Kidney glomerular epithelial cell (primary cell): ENCODE measurements at places on chromosomes 7 and 10.

DNA sequence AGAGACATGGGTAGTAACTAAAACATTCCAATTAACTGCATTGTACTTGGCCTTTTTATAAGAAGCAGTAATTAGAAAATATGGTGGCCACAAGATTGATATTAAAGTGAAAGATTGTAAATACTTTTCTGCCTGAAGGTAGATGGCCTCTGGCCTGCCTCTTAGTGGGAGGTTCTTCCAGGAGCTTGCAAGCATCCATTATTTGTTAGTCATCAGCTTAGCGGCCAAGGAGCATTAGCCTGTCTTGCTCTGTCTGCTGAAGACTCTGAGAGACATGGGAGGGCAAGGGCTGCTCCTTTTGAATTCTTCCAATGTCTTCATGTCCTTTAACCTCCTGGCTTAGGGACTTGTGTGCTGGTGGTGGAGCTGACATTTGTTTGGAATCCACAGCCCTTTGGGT lies 80.4 kb downstream of the TCF7L2 start:
- DNase-seq, result peak; percentile 20

- no peak for DNase-seq
Observed at GRCh38 chr10:110643035-110643652, 992 bp upstream of the RBM20 start.

GRCh38 chr7:8212638-8213037 lies 49.3 kb downstream of the ICA1 start:
- no peak for DNase-seq

DNA sequence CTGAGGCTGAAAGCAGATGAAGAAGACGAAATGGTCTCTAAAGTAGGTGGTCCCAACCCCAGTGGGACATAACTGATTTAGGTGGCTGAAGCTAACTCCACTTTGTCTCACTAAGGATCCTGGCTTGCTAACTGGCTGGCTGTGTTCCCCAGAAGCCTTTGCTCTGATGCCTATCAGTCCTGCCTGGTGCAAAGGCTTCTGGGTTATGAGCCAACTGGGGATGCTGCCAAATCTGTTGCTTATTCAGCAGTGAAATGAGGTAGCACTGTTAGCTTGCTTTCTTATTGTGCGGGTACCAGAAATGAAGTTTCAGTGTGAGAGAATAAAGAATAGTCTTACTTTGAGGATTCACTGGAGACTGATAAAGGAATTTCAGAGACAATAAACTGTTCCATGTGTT lies 18.1 kb downstream of the PRKG1 start:
- DNase-seq, result no peak

- DNase-seq, result peak; percentile 3
Observed at GRCh38 chr7:8135417-8135816, 126.5 kb downstream of the ICA1 start.

DNA sequence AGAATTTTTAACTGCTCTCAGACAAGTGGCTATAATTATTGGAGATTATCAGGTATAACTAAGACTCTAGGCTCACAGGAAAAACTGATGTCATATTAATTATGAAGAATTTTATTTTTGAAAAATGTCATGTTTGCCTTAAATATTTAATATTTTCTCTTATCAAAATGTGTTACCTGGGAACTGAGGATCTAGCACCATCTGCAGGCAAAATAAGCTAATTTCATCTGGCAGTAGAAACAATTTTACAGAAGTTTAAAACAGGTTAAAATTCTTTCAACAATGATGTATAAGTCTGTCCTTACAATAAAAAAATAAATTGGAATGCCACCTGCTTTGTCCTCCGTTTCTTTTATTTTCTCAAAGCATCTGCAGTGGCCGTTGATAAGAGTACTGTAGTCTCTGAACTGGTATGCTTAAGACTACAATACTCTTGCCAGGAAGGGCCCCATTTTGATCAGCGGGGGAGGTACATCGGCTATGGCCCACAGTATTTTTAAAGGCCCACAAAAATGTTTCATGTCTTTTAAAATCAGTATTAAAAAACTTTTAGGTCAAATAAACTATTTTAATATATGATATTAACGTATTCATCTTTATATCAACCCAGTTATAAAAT lies 81.3 kb downstream of the VWDE start:
- no peak for DNase-seq

DNA sequence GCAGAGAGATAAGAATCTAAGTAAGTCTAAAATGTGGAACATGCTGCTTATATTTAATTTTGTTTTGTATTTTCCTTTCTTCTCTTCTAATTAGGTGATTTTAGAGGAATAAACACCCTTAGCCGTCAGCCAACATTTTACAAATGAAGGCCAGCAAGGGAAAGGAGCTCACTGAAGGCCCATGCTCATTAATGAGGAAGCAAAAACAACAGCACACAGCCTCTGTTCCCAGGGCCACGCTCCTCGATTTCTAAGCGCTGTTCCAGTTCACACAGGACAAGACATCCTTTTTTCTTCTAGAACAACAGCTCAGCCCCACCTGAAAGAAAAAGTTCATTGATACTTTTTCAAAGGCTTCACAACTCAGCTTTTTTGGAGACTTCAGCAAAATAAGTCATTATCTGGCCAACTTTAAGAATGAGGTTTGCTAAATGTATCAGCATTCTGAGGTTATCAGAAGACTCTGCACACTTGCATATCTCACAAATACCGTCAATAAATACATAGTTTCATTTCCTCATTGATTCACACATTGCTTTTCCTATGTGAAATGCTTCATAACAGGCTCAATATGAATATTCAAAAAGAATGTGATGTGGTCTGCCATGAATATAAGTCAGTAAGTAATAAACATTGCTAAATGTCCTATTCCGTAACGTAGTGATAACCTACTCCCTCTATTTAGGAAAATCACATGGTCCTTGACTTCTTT lies 34.8 kb upstream of the SFMBT2 start:
- no peak for DNase-seq

DNA sequence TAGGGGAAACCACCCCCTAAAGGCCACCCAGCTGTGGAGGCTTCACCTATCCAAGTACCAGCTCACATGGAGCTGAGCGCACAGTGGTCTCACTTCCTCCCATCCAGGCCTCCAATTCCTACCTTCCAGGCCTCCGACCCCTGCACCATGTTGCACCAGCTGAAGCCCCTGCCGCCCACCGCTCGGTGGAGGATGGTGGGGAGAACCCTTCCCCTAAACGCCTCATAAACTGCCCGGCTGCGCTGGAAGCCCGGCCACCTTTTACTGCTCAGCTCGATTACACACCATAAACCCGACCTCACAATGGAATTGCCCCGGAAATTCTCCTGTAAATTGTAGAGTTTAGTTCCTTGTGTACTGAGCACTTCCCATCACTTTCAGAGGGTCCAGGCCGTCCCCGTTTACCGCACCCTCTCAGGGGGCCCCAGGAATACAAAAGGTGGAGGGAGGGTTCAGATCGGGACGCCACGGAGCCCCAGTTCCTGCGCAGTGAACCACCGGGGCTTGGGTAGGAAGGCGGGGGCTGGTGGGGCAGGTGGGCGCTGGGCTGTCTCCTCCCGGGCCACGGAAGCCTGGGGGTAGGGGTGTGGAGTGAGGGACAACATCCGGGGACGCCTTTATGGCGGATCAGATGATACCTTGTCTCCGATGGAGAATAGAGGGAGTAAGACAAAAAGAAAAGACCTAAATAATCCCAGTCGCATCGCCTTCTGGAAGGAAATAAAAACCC lies 1.4 kb upstream of the HOXA7 start:
- no peak for DNase-seq

DNA sequence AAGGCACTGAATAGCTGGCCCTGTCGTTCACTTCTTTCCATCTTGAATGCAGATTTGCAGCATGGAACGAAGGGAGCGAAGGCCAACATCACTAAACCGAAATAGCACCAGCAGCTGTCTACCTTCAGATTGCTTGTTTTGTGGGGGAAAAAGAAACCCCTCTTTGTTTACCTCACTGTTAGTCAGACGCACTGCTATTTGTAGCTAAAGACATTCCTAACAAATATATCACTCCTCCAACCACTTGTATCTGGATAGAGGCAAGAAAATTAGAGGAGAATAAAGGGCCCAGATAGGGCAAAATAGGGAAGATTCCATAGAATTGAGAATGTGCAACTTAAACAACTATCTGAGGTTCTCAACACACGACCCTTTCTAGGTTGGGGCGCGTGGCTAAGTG lies 26.5 kb downstream of the ANK3 start:
- DNase-seq, result no peak

GRCh38 chr10:130770018-130770630 lies 541.4 kb downstream of the TCERG1L start:
- no peak for DNase-seq

- DNase-seq, result peak; percentile 84
Observed at GRCh38 chr10:93461109-93461806, 20.9 kb downstream of the MYOF start.

DNA sequence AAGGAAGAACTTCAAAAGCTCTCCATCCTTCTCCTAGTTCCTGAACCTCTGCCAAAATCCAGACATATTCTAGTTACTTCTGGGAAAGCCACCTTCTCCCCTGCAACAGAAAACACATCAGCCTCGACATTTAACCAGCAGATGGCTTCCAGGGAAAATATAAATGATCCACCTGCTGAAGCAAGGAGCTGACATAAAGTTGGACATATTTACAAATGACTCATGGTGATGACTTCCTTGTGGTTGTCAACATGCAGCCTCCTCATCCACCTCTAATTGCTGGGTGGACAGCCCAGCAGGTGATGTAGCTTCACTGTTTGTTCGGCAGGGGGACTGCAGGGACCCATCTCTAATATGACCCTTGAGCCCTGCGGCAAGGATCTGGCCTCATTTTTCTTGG lies 266.0 kb downstream of the C7orf25 start:
- no peak for DNase-seq

DNA sequence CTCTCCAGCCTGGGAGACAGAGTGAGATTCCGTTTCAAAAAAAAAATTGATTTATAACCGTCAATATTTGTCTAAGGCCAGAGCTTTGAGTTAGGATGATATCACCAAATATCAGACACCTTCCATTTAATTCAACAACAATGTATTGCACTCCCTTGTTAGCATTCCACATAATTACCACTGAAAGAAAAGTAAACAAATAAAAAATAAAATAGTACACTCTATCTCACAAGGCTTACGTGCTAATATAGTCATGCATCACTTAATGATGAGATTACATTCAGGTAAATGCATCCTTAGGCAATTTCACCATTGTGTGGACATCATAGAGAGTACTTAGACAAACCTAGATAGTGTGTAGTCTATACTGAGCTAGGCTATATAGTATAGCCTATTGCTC lies 127.6 kb upstream of the RHOBTB1 start:
- no peak for DNase-seq

DNA sequence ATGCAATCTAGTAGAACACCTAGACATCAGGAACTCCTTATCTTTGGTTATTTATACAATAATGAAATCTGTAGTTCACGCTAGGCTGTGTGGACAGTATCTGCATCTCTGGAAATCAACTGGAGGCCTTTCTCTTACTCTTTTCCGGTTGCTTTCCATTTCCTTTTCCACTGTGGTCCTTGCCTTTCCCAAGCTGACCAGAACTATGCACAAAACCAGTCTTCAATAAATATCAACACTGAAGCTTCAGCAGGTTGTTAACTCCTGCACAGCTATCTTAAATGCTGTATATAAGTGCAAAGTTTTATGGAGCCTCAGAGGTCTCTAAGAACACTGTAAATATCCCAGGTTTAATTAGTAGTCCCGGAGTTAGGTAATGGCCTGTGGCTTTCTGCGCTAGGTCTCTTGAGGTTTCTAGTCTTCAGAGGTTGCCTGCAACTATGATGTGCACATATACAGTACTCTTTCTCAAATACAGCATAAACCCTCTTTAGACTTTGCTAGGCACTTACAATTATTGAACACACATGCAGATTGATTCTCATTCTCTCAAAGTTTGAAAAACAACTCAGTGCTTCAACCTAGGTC lies 2.4 kb downstream of the KLLN start:
- no peak for DNase-seq

- DNase-seq, result peak; percentile 75
Observed at GRCh38 chr10:113126229-113127201, 176.5 kb downstream of the TCF7L2 start.

- no peak for DNase-seq
Observed at GRCh38 chr10:49364747-49365146, 31.1 kb downstream of the DRGX start.

- DNase-seq, result peak; percentile 32
Observed at GRCh38 chr7:76423666-76424412, 911 bp upstream of the ZP3 start.
